ENCODE measurements at places on chromosomes 12 and 14.

GRCh38 chr12:457676-458075 lies 2.1 kb upstream of the B4GALNT3 start:
- DNase-seq, result no peak

DNA sequence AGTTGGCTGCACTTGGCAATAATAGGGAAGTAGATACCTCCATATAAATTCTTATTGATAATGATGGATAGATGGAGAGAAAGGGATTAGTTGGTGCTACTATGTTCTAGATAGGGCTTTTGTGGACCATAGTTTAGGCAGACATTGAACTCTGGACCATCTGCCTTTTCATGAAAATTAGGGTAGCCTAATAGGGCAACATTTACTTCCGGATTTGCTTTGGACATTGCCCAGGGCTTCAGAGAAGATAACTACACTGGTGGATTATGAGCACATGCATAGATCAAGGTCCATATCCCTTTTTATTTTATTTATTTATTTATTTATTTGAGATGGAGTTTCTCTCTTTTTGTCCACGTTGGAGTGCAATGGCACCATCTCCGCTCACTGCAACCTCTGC lies 70.5 kb downstream of the FIGNL2 start:
- no peak for DNase-seq

DNA sequence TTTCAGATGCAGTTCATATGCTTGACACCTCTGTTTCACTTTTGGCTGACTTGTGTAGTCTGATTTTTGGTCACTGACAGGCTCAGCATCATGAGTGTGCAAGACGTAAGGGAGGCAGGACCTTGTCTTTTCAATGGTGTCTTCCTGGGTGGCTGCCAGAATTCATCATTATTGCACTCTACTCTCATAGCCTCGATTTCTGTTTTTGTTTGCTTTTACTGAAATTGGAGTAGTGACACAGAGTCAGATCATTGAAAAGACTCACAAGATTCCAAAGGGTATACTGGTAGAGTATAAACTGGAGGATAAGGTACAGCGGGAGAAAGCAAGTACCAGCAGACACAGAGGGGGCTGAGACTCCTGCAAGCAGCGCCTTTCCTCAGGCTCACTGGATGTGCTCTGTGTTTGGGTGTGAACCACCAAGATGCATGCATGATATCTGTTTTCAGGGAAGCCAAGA lies 126.3 kb upstream of the FGD4 start:
- no peak for DNase-seq

DNA sequence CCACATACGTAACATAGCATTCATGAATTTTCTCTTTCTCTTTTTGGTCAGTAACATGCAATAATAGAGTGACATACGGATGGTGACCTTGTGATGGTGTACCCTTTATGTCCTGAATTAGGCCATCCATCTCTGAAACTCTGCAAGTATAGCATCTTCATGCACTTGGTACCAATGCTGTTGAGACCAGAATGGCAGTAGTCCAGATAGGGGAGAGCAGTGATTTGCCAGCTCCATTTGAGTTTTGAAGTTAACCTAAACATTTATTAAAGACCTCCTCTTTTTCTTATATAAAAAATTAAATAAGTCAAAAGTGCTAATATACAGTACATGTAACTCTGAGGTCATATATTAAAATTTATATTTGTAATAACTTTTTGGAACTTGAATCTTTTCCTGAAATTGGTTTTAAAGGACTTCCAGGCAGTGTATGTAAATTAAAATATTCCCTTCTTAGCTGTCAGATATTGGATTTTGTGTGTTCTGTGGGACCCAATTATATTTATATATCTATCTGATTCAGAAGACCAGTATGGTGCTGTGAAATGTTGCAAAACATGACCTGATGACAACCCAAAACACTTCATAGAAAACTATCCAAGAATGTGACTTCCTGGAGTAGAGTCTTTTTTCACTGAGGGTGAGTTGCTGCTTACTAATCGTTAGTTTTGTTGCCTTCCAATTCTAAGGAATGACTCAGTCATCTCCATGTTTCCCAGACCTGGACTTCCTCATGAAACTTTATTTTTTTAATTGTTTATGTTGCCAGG lies 3.5 kb downstream of the ELK3 start:
- no peak for DNase-seq

GRCh38 chr14:103108749-103109207 lies 14.3 kb downstream of the EXOC3L4 start:
- no peak for DNase-seq

GRCh38 chr14:61746881-61747280 lies 15.3 kb upstream of the SNAPC1 start:
- no peak for DNase-seq

DNA sequence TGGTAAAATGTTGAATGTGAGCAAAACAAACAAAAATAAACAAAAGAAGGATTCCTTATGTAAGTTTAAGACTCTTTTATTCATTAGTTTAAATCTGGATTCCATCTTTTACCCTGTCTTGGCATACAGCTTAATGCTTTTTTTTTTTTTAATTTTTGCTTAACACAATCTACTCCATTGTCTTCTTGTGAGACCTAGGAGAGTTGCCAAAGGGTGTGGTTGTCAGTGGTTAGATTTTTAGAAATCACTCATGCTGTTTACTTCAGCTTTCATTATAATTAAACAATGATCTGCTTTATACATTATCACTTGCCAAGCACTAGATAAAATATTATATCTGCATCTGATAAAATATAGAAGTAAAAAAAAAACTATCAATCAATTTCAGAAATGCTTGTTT lies 77.7 kb upstream of the KITLG start:
- DNase-seq, result no peak

- no peak for DNase-seq
These were observed 159.4 kb downstream of the NELL2 start for GRCh38 chr12:44716711-44717110.

GRCh38 chr12:49200919-49201594 lies 12.2 kb upstream of the TUBA1A start:
- no peak for DNase-seq

DNA sequence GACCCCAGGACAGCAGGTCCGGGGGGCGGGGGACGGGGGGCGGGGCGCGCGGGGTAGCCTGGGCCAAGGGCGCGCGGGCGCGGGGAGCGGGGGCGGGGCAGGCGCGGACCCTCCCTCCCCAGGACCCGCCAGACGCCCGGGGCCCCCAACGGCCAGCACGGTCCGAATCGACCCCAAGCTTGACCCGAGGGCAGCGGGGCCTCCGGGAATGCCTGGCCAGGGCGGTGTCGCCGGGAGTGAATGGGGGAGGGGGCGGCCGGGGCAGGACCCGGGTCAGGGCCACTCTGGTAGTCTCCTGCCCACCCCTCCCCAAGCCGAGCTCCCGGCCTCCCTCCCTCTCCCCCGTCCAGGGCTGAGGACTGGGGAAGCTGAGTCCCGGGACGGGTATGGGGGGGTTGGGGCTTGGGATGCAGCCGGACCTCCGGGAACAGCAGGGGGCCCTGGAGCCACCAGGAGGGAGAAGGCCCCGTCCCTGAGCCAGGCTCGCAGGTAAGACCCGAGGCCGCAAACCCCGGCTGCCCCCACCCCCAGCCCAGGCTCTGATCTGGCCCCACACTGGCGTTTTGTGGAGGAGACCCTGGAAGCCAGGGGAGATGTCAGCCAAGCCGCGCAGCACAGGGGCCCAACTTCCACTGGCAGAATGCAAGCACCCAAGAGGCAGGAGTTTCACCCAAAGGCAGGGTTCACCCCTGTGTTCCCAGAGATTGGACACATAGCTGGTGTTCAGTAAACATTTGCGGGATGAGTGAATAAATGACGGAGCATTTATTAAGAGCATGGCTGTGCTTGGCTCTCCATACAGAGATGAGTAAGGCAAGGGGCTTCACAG lies 545 bp upstream of the GALNT9 start:
- no peak for DNase-seq

DNA sequence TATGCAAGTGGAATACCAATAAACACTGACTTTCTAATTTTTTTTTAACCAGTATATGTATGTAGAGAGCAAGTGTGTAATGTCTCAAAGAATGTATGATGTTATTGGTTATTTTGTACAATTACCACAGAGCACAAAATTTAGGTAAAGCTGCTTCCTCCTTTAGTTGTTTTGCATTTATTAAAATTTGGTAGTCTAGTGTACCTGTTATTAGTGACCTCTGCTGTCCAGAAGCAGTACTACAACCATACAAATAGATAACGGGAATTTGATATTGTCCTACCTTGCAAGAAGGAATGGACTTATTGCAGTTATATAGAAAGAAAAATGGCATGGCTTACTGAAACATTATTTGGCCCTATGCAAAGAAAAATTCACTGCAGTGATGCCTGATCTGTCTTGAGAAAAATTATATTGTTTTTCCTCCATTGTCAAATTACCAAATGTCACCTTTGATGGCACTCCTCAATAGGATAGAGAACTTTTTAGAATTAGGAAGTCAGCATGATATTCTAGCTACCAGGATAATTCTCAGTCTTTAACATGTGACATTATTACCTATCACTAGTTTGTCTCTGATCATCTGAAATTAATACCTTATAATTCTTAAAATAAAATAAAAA lies 153.9 kb upstream of the RMST start:
- no peak for DNase-seq

GRCh38 chr12:82966001-82966559 lies 279.4 kb downstream of the TMTC2 start:
- DNase-seq, result no peak

All from stimulated activated CD8-positive, alpha-beta memory T cell treated with anti-CD3 and anti-CD28 coated beads, Interleukin-15, amount 100 ng/mL, for 24 hours (primary cell).